ENCODE measurements at places on chromosomes 1 and 21.

DNA sequence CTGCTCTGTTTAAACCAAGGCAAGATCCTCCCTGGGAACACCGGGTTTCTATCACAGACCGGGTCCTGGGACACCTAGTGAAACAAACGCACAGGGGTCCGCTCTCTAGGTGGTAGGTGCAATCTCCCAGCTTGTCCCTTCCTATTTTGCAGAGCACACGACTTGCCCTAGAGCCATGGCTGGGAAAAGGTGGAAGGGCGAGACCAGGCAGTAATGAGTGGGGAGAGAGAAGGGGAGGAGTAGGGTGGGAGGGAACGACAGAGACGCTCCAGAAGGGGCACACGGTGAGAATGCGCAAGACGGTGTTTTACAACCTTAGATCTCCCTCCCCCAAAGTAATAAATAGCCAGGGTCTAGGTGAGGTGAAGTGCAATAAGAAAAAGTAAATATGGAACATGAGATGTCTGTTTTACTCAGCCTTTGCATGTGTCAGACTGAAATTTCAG, 9.3 kb upstream of the ARHGAP29 start:
- DNase-seq = no peak

DNA sequence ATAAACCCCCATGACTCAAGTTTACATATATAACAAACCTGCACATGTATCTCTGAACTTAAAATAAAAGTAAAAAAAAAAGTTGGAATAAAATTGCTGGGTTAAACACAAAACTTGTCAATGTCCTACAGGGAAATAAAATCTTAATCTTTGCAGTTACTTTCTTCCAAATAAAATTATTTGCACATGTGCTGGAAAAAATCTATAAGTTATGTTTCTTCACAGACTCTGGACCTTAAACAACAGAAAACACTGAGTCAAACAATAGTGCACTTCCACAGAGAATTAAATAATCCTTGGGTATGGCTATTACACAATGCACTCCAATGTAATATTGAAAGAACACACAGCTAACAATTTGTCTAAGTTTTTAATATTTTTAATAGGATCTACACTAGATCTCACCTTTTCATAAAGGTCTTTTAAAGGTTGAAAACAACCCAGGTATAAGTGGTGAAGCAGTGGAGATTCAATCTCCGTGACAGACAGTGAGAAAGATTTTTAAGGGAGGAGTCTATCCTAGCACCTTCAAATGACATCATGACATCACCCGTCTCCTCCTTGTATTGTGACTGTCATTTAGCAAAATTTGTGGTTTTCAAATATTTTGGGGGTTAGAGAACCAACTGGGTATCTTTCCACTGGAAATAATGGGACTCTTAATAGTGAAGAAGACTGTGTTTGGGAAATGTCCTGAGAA, 25.2 kb upstream of the FGGY start:
- DNase-seq = no peak

DNA sequence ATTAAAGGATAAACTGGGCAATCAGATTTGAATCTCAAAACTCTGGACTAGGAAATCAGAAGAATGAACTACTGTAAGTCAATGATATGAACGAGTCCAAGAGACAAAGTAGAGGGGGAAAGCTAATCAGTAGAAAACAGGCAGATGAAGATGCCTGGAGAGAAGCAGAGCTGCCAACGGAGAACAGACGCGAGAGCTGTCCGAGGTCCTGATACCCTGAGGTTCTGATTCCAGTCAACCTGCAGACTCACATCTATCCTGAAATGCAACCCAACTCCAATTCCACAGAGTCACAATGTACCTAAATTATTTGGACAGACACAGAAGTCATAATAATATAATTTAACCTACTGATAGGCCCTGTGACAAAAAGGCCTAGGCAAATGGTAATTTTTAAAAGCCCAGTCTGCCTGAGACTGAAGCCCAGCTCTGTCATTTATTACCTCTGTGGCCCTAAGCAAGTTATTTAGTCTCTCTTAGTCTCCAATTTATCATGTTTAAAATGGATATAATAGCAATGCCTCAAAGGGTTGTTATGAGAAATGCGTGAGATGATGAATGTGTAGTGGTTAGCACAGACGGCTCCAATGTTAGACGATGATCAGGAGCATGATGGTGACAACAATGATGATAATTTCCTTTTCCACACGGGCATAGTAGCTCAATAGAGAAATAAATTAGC, 33.4 kb downstream of the RGS7 start:
- DNase-seq = peak; percentile 11

- DNase-seq = no peak
These were observed 297.0 kb upstream of the NCAM2 start for GRCh38 chr21:20701235-20701634.

DNA sequence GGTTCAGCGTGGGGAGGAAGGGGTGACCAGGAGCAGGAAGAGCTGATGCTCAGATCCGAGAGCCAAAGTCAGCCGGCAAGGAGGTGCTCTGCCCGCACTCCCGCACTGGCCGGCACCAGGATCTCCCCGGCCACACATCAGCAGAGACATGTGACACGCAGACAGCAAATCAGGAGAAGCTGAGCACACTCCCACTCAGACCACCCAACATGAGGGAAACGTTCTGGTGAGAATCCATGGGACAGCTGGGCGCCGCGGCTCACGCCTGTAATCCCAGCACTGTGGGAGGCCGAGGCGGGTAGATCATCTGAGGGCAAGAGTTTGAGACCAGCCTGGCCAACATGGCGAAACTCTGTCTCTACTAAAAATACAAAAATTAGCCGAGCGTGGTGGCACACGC, 18.6 kb upstream of the PTTG1IP start:
- DNase-seq = no peak

- DNase-seq = no peak
These were observed 517.2 kb upstream of the B3GALT2 start for GRCh38 chr1:193703655-193704054.

DNA sequence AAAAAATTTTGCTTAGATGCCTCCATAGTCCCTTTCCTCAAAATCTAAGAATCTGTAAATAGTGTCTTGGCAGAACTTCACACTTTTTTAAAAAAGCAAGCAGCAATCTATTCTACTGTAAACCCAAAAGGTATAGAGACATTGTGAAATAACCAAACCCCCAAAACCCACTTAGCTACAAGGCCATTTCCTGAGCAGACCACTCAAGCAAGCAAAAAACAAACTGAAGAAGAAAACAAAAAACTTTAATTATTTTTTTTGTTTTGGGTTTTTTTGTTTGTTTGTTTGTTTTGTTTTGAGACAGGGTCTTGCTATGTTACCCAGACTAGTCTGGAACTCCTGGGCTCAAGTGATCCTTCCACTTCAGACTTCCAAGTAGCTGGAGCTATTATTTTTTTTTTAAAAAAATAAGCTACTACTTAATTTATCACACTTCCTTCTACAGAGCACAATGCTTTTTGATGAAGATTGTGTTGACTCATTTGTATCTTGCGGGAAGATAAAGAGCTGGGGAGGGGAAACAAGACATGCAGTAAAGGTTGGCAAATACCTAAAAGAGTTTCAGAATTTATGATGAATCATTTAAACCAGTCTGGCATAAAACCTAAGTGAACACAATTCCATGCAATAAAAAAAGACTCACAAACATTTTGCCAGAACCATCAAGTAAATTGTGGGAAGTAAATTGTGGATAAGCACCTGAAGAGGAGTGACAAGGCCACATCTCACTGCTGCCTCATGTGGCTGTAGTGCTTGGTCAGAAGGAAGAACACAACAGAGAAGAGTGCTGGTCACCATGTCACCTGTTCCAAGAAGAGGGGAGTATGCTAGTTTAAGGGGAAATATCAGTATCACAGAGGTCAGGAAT, 2.7 kb upstream of the PTPN22 start:
- peak; percentile 18 for DNase-seq

GRCh38 chr21:33230545-33231324, 997 bp downstream of the IFNAR2 start:
- no peak for DNase-seq

DNA sequence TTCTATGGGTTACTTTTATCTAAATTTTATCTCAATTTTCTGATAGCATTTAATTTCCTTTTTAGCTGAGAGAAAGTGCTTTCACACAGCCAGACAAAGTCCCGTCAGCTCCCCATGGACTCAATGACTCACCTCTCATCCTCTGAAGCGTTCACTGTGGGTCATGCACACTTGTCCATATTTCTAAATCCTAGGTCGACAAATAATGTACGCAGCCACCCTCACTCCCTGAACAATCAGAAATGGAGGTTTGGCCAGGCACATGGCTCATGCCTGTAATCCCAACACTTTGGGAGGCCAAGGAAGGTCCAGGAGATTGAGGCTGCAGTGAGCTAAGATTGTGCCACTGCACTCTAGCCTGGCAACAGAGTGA, 42.4 kb upstream of the COA6 start:
- DNase-seq = no peak

DNA sequence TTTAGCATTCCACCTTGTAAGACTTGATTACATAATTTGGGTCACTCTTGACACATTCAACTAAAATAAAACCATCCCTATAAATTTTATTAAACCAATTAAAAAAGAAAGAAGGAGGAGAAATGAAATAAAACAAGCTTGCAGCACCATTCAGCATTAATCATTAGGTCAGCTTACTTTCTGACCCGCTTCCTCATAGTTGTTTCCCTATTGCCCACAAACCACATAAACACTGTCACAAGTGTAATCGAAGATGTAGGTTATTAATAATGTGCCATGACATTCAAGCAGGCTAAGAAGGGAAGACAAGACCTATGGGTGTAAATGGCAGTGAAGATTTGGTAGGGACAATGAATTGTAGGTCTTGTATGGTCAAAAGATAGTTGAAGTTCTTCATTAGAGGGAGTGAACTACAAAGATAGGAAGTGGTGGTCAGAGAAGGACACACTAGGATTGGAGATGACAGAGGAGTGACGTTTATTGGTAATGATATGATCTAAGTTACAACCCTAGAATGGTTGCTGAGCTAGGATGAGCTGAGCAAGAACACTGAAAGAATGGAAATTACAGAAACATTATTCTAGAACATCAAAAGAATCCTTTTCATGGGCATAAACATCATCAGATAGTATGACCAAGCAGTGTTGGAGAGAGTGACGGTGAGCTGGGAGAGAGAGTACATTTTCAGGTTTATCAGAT, 231.5 kb downstream of the KCNT2 start:
- no peak for DNase-seq

DNA sequence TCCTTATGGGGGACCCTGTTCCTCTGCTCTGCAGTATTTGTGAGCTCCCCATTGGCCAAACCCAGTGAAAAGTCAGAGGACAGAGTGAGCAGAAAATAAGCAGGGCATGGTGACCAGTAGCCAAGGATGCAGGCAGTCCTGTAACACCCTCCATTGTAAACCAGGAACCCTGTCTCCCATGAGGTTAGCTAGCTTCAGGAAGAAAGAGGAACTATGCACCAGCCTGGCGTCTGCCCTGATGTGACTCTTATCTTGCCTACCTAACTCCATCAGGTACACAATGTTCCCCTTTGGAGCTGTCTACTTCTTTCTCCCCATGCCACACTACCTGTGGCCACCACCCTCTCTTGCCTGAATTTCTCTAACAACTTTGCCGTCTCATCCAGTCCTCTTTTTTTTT, 119.2 kb downstream of the LRIG2 start:
- no peak for DNase-seq

GRCh38 chr1:154327466-154328317, 2.4 kb downstream of the ATP8B2 start:
- DNase-seq = no peak

GRCh38 chr1:39692152-39693074, 1.2 kb upstream of the HPCAL4 start:
- DNase-seq = no peak

GRCh38 chr1:231032963-231033362, 7.1 kb downstream of the FAM89A start:
- no peak for DNase-seq

DNA sequence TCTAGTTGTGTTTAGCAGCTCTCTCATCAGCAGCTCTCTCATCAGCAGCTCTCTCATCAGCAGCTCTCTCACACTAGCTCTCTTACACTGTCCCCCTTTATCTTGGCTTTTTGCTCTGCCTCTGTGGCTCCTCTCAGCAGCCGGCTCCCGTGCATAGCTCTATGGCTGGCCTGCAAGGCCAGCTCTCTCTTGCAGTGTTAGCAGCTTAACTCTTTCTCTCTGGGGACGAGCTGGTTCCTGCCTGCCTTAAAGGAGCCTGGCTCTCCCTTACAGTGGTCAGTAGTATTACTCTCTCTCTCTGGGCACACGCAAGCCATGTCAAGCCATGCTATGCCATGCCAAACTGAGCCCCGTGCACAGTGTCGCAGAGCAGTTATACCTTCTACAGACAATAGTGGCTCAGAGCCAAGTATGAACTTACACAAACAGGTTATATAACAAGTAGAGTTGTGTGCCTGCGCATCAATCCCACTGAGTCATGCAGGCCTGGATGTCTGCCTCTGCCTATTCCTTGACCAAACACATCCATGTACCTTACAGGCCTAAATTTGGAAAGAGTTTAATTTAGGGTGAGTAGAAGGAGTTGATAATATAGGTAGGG, 295.9 kb downstream of the TPR start:
- no peak for DNase-seq

GRCh38 chr1:32334274-32334861, 1.7 kb downstream of the MARCKSL1 start:
- no peak for DNase-seq

DNA sequence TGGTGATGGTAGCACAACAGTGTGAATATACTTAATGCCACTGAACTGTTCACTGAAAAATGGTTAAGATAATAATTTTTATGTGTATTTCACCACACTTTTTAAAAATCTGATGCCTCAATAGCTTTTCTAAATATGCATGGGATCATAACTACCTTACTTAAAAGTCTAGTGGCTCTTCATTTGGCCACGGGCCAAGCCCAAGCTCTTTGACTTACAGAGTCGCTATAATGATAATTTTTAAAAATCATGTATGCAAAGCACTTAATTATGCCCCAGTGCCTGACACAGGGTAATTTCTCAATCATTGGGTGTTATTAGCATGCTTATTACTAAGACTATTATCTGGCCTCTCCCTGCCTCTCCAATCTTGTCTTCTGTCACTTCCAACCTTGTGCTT, 7.6 kb upstream of the CNN3 start:
- no peak for DNase-seq

- DNase-seq = no peak
These were observed 102.5 kb upstream of the KIF26B start for GRCh38 chr1:245052258-245052657.

GRCh38 chr21:21159253-21159899, 161.2 kb downstream of the NCAM2 start:
- DNase-seq = no peak

DNA sequence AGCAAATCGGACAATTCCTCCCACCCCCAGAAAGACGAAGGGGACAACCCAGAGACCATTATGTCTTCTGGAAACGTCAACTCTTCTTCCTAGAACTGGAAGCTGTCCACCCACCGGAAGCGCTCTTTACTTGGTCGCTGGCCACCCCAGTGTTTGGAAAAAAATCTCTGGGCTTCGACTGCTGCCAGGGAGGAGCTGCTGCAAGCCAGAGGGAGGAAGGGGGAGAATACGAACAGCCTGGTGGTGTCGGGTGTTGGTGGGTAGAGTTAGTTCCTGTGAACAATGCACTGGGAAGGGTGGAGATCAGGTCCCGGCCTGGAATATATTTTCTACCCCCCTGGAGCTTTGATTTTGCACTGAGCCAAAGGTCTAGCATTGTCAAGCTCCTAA, 3.2 kb downstream of the S1PR1 start:
- DNase-seq = no peak

Measured in SK-MEL-5 (cell line).